Pulmonary artery endothelial cell (primary cell): ENCODE measurements at places on chromosomes 11 and 22. TPM values are rescaled to one million over a fixed set of nuclear protein-coding genes. Genes with fewer than 3 reads are reported as not detected.

C11orf68 gene
- total RNA-seq, result 15.2 and 17.3 TPM in 2 replicates

OR8G1 gene
- total RNA-seq, result not detected in 2 replicates

OR52E8 gene
- not detected in 2 replicates for total RNA-seq

OR6A2 gene
- total RNA-seq, result 0.07 and 0.20 TPM in 2 replicates

TECTA gene
- 0.25 and 0.33 TPM in 2 replicates for total RNA-seq
